NCI-H187 (cell line): ENCODE measurements at places on chromosomes 5 and 9.

GRCh38 chr5:151110992-151111391 is 30.2 kb upstream of the TNIP1 start:
- DNase-seq, result no peak

GRCh38 chr9:99955606-99956005 is 49.2 kb downstream of the STX17 start:
- DNase-seq, result no peak

DNA sequence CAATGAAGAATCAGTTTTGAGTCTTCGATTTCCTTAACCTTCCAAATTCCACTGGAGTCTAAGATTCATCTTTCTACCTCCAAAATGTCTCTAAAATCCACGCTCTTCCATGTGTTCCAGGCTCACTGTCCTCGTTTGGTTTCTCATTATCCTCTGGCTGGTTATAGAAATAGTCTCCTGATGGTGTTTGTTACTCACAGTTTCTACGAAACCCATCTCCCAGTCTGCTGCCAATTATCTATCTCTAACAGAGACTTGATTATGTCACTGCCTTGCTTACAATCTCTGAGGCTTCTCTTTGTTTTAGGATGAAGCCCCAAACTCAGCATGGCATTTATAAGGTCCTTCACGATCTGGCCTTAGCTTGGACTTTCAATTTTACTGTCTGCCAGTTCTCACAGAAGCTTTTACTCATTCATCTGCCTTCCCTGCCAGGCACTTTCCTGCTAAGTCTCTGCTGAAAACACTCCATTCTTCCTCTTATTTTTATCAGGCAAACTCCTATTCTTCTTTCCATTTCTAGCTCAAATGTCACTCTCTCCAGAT is 339.6 kb upstream of the SGCD start:
- no peak for DNase-seq

- no peak for DNase-seq
These were observed 5.9 kb downstream of the ITGA2 start for GRCh38 chr5:52995095-52995494.

- DNase-seq, result no peak
These were observed 52.4 kb upstream of the UBAC1 start for GRCh38 chr9:136013524-136014034.

- DNase-seq, result no peak
These were observed 104.9 kb downstream of the KLHL3 start for GRCh38 chr5:137630972-137631370.

- no peak for DNase-seq
These were observed 530.4 kb upstream of the PTPRD start for GRCh38 chr9:11142965-11143738.

- DNase-seq, result no peak
These were observed 99.4 kb upstream of the MAP3K1 start for GRCh38 chr5:56715986-56716385.

DNA sequence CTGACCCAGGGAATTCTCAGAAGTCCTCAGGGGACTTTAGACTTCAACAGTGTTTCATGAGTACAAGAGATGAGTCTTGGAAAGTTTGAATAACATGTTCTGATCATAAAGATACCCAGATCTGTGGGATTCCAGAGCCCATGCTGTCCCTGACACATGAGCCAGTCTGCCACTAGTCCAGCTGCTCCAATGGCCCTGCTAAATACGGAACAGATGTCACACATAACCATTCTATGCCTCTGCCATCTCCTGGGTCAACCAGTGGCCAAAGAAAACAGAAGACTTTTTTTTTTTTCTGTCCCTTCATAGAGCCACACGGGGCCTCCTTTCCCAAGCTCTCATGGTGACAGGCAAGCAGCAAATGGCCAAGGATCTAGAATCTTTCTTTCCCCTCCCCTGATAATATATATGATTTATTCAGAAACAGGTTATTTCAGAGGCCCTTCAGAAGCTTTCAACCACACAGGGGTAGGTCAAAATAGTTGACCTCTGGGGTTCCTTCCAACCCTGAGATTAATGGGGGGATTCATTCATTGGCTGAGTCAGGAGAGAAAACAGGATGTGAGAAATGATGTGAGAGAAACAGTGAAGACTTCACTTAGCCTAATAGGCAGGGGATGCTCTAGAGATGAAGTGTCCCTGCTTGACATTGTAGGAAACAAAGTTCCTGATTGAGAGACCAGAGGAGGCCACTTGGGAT is 367.7 kb downstream of the CDK5RAP2 start:
- no peak for DNase-seq

DNA sequence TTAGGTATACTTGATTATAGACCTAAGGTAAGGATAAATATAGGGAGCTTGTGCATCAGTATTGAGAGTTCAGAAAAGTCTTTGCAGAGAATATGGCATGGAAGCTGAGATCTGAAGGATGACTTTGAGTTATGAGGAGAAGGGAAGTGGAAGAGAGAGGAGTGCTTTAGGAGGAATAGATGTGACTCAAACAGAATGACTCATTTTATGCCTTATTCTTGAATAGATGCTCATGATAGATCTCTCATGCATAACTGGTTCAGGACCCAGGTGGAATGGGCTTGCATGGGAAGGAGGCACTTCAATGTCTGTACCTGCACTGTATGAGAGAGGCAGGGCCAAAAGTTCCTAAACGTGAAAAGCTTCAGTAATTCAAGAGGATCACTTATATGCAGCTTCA is 103.3 kb downstream of the CWC27 start:
- no peak for DNase-seq

GRCh38 chr9:33273266-33273971 is 8.6 kb downstream of the CHMP5 start:
- DNase-seq, result no peak

DNA sequence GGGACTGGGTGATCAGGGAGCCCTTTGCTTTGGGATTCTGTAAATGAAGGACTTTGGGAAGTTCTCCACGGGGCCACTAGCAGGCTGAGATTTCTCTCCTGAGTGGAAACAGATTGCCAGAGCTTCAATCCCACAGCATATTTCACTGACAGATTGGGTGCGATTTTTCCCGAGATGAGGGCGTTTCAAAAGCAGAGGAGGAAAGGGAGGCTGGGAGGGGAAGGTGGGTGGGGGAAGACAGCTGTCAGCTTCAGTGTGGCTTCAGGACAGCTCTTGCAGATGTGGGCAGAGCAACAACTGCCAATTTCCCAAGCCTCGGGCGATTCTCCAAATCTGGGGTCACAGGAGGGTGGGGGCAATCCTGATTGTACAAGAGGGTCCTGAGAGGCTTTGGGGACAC is 258.5 kb upstream of the ADRA1B start:
- DNase-seq, result no peak

DNA sequence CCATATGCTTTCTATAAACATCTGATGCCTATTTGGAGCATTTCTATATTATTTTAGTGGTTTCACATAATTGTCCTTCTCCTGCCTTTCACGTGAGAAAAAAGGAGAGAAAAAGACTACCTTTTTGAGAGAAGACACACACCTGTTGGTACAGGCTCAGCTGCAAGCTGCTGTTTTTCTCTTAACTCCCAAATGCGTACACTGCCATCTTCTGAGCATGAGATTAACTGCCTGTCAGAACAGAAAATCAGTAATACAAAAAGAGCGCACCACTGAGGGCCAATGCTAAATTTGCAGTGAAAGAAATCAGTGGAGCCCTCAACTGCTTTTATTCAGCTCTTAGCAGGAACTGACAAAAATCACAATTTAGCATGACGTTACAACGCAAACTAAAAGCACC is 54.9 kb downstream of the WDR41 start:
- no peak for DNase-seq

- peak; percentile 81 for DNase-seq
These were observed 43.4 kb upstream of the FUBP3 start for GRCh38 chr9:130535818-130536521.

DNA sequence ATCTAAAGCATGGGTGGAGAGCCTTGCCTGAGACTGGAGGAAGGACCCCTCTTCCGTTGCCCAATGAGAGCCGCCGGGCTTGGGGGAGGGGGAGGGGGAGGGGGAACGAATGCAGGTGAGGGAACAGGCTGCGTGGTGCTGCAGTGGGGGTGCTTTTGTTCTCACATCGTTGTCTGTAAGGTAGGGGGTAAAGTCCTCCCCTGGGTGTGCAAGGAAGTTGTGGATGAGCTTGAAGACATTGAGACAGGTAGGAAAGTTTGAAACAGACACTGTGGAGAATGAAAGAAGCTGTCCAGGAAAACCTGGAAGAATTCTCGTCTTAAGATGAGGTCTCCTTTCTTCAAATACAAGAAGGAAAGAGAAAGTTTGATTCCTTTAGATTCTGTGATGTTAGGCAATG is 94.1 kb upstream of the LIFR start:
- DNase-seq, result no peak

DNA sequence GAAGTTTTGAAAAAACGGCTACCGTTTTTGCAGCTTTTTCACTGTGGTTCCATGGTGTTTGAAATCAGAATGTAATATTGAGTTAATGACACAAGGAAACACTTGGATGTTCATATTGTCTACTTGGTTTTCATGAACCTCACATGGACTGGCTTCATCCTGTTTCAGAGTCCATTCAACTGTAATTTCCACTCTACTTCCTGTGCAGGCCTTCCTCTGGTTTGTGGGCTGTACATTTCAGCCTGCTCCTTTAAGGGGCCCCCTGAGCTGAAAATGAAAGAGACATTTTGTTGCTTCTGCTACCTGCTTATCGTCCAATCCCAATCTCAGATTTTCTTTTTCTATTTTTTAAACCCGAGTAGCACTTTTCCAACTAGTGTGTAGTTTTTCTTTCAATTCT is 41.8 kb upstream of the CDKN2B start:
- DNase-seq, result no peak

DNA sequence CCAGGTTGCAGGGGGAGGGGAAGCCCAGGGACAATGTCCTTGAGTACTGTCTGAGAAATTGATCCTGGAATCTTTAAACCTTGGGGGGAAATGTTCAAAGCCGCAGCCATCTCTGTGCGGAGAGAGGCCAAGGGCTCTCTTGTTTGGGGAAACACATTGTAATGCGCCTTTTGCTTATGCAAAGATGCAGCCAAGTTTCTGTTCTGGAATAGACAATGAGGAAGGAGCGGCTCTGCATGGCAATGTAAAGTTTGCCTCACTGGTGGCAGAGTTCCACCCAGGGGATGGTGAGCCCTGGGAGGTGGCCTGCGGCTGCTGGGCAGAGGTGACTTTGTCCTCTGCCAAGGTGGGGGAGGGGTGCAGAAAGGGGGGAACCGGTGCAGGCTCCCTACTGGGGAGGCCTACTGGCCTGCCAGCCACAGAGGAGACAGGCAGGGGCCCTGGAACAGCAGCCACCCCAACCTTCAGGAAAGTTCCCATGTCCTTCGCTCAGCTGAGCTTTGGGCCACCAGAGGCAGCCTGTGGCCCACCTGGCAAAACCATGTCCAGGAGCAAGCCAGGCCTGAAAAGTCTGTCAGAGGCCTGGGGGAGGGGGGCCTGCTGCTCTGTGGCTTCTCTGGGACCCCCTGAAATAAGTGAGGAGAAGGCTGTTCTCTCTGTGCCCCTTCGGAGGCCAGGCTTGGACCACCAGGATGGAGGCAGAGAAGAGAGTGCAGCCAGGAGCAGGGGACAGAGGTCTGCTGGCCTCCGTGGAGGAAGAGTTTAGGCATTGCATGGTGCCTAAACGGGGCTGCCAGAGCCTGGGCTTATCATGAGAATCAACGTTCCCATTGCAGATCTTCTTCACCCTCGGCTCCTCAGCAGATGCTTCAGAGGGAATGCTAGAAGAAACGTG is 127.8 kb downstream of the ZNF354C start:
- DNase-seq, result no peak

- DNase-seq, result no peak
These were observed 52.3 kb downstream of the GGTA1 start for GRCh38 chr9:121447321-121447834.
